SHP77 treated with DMSO at 0.1 percent for 48 hours (cell line): ENCODE measurements at places on chromosomes 13 and 19.

DNA sequence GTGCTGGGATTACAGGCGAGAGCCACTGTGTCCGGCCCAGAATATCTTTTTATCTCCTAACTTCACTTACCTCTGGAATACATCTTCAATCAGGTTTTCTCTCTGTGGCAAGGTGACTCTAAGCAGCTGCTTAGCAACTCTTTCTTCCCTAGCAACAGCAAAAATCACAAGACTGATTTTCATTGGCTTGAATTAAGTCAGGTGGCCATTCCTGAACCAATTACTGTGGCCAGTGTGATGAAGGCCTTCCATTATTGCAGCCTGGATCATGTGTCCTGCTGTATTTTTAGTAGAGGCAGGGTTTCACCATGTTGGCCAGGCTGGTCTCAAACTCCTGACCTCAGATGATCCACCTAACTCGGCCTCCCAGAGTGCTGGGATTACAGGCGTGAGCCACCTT, 9.0 kb upstream of the LTBP4 start:
- peak; percentile 73 for DNase-seq

DNA sequence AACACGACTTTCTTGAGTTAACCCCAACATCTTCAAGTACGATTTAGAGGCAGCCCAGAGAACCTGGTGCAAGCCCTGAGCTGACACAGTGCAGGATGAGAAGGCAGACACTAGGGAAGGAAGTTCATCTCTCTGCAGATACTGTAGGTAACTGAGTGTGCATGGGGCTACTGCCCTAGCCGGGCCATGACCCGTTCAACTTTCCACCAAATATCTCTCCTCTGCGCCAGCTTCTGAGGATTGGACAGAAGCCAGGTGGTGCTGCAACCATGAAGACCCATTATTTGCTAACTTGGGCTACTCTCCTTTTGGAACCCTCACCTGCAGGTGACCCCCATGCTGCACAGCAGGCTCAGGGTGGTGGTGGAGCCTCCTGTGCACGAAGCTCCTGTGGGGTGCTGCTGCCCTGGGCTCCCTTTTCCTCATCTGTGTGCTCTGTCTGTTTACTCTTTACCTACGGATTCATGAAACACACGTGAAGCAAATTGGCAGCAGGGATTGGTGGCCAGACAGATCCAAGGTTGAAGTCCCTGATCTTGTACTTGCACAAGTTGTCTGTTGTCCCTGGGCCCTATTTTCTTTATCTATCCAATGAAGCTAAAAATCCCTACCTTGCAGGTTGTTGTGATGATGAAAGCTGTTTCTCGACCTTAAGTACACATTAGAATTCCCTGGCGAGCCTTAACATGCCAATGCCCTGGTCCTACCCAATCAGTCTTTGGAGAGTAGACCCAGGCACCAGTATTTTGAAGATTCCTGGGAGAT, 227.8 kb downstream of the LACC1 start:
- DNase-seq = no peak

GRCh38 chr19:49555600-49556411, 24.6 kb downstream of the NOSIP start:
- no peak for DNase-seq

GRCh38 chr19:39341129-39341718, 997 bp upstream of the SAMD4B start:
- no peak for DNase-seq

GRCh38 chr13:40442231-40442630, 224.2 kb downstream of the FOXO1 start:
- no peak for DNase-seq

GRCh38 chr19:50602496-50602895, 34.3 kb upstream of the LRRC4B start:
- no peak for DNase-seq

- no peak for DNase-seq
These were observed 10.9 kb downstream of the NCR1 start for GRCh38 chr19:54916822-54917221.

GRCh38 chr19:18879579-18880373, 16.2 kb downstream of the CERS1 start:
- DNase-seq = no peak

DNA sequence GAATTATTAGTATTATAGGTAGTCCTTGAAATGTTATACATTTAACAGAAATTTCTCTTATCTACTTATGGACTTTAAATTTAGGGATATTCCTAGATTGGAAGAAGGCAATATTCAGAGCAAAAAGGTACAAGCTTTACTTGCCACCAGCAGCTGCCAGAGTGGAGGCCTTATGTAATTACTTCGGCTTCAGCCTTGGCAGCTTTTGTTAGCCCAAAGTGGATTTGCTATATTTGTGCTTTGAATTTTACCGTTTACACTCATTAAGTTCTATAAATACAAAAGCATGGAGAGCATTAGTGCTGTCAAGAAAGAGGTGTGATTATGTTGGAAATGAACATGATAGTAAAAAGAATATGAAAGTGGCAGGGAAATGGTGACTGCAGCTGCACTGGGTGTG, 319.9 kb downstream of the ATP8A2 start:
- peak; percentile 54 for DNase-seq

GRCh38 chr13:111322001-111322915, 1.8 kb downstream of the TEX29 start:
- DNase-seq = no peak

DNA sequence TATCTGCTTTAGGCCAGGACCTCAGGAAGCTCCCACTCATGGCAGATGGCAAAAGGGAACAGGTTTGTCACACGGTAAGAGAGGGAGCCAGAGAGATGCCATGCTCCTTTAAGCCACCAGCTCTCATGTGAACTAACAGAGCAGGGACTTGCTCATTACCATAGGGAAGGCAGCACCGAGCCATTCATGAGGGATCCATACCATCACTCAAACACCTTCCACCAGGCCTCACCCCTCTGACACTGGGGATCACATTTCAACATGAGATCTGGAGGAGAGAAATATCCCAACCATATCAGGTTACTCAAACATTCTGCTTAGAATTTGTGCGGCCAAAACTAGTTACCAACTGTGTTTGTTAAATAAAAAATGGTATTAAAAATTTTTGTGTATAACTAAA, 427.0 kb downstream of the UQCRFS1 start:
- no peak for DNase-seq

- no peak for DNase-seq
These were observed 12.2 kb downstream of the CIC start for GRCh38 chr19:42281146-42281826.

DNA sequence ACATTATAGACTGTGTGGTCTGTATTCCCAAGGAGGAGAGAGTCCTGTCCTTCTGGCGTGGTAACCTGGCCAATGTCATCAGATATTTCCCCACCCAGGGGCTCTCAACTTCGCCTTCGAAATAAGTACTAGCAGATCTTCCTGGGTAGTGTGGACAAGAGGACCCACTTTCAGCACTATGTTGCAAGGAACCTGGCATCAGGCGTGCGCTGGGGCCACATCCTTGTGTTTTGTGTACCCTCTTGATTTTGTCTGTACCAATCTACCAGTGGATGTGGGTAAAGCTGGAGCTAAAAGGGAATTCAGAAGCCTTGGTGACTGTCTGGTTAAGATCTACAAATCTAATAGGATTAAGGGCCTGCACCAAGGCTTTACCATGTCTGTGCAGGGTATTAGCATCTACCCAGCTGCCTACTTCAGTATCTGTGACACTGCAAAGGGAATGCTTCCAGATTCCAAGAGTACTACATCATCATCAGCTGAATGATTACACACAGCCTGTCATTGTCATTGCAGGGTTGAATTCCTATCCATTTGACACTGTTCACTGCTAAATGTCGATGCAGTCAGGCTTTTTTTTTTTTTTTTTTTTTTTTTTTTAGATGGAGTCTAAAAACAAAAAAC, 148.0 kb downstream of the PRR20E start:
- DNase-seq = no peak

DNA sequence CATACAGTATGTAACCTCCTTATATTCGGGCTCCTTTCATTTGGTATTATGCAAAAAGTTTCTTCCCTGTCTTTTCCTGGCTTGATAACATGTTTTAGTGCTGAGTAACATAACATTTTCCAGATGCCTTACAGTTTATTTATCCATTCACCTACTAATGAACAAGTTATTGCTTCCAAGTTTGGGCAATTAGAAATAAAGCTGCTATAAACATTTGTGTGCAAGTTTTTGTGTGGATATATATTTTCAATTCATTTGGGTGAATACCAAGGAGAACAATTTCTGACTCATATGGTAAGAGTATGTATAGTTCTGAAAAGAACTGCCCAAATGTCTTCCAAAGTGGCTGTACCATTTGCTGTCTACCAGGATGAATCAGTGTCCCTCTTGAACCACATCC, 360.9 kb downstream of the PCDH17 start:
- DNase-seq = no peak

DNA sequence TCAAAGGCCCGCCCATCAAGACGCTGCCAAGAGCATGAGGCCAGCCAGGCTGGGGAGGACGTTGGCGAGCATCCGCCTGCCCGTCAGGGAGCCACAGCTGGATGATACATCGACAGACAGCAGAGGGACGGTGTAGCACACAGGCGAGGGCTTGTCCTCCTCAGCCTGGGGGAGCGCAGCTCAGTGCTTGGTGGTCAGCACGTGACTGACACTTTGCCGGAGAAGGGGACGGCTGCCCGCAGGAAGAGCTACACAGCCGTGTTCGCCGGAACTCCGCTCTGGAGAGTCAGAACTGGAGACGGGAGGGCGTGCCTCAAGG, 34.1 kb downstream of the CSNK1G2 start:
- no peak for DNase-seq

DNA sequence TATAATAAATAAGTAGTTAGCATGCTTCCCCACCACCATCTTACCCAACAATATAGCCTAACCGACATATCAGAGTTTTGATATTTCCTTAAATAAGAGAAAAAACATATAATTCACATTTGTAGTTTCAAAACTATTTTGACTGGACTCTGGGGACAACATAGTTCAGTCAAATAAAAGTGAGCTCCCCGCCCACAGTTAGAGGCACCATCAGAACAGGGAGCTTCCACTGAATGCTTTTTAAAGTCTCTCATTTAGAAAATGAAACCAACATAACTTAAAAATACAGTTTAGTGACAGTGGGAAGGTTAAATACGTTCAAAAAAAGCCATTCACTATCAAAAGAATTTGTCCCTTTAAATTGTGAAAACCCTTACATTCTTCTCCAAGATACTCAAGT, 92.8 kb downstream of the EPSTI1 start:
- no peak for DNase-seq

GRCh38 chr13:77113496-77113895, 86.5 kb upstream of the FBXL3 start:
- DNase-seq = no peak

DNA sequence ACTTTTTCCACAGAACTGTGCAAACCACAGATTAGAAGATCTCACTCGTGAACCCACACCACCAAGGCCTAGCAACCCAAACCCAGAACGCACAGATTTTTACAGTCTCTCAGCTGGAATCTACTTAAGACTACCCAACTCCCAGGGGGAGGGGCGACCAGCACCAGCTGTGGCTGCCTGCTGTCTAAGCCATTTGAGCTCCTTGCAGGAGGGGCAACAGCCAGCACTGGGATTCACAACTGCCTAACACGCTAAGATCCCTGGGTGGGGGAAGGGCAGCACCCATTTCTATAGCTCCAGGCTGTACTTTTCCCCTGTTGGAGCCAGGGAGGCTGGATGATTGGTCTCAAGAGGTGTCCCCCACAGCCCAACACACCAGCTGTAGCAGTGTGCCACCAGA, 368.8 kb downstream of the SUCLA2 start:
- no peak for DNase-seq

- DNase-seq = no peak
These were observed 32.4 kb downstream of the PPP1R37 start for GRCh38 chr19:45125360-45125759.

DNA sequence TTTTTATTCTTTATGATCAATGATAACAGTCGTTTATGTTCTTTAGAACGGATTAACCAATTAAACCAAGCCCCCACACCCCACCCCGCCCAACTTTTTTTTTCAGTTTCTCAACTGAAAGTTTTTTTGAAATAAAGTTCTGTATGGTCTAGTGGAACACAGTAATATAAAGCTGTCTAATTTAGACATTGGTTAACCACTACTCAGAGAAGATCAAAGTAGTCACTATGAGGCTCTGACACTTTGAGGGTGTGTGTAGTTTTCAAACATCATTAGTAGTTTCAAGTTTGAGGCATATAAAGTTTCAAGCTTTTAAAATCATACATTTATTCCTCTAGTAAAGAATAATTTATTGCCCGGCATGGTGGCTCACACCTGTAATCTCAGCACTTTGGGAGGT, 413.2 kb downstream of the EFNB2 start:
- no peak for DNase-seq

DNA sequence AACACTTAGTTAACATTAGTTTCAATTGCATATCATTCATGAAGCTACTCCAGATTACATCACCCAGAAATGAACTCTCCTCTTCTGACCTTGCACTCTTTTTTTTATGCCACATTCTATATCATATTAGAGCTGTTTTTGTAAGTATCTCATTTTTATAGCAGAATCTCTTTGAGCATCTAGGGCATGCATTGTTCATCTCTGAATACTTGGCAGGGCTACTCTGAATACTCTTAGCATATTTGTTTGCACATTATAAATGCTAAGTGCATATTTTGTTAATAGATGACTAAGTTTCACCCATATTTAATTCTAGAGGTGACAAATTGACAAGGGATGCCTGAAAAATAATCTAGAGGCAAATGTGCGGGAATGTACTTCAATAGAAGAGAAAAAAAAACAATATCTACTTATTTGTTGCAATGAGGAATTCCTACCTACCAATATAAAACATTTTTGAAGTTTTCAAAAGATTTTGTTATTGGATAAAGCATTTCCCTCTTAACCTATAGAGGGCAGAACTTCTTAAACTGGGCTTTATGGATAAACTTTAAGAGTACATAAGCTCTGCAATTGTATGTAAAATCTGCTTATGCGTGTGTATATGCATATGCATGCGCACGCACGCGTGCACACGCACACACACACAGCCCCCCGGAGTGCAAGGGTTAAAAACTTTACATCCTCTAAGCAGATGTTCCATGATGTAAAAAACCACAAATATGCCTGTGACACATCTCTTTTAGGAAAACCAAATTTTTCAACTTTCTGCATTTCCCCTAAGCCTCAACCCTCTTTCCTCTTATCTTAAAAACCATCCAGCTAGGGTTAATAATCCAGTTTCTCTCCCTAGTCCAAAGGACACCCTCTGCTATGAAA, 73.0 kb upstream of the OXGR1 start:
- peak; percentile 68 for DNase-seq

GRCh38 chr13:94327318-94327717, 152.2 kb downstream of the DCT start:
- DNase-seq = no peak

DNA sequence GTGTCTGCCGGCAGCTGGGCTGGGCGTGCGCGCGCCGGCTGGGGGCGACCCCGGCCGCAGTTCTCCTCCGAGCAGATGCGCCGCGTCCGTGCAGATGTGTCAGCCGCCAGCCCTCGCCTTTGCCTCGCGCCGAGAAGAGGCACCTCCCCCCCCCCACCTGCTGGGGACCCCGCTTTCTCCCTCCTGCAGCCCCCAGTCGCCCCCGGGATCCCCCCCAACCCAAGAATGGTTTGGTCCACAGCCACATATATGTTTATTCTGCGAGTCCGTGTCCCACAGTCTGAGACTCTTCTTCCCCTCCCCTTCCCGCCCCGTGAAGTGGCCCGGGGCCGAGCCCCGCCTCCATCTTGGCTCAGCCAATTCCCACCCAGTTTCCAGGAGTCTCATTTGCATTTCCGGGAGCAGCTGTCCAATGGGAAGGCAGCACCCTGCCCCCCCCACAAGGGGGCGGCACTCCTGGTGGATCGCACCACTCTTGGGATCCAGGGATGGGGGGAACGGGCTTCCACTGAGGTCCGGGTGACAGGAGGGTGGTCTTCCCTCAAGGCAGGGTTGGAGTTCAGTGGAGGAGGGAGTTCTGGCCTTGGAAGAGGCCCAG, 8.6 kb downstream of the ISOC2 start:
- DNase-seq = peak; percentile 86

GRCh38 chr13:99913167-99913566, 58.4 kb downstream of the ZIC5 start:
- peak; percentile 57 for DNase-seq
